ENCODE measurements at places on chromosomes 3 and 15. TPM values are rescaled to one million over a fixed set of nuclear protein-coding genes. Genes with fewer than 3 reads are reported as not detected.
A peak's percentile ranks its signal among the peaks of the same experiment; 100 is the strongest.

DNA sequence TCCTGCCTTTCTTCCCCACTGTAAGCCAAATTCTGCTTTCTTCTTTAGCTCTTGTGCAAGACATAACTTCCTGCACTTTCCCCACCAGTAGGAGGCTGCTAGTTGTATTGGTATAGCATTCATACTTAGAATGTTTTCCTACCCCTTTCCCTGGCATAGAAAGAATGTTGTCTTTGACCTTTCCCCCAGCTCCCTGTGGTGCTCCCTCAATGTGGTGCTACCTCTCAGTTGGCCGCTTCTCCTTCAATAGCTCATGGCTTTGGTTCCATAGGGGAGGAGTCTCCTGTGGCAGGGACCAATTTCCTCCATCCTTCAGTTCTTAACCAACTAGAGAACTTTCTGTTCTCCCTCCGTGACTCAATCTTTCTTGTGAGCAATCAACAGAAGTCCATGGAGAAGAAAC is 67.5 kb upstream of the AKAP13 start:
- H3K27me3 ChIP-seq: no peaks in the 10 kb centered on the region
- H3K27ac ChIP-seq: no peak overlapping the region
- no peak overlapping the region for H3K4me3 ChIP-seq
- peak; percentile 41 for DNase-seq
- H3K4me1 ChIP-seq: peaks cover 23% of the 10 kb centered on the region

GRCh38 chr3:136192831-136193230 is 3.3 kb downstream of the MSL2 start:
- no peaks in the 10 kb centered on the region for H3K27me3 ChIP-seq
- no peak overlapping the region for H3K27ac ChIP-seq
- DNase-seq: no peak
- peak overlapping the region; percentile 89 for H3K4me3 ChIP-seq
- H3K36me3 ChIP-seq: no peaks in the 10 kb centered on the region

GRCh38 chr3:18527691-18528090 is 102.6 kb upstream of the SATB1 start:
- H3K27me3 ChIP-seq: no peaks in the 10 kb centered on the region
- no peaks in the 10 kb centered on the region for H3K4me1 ChIP-seq
- H3K4me3 ChIP-seq: no peak overlapping the region
- H3K27ac ChIP-seq: no peak overlapping the region
- no peak for DNase-seq
- no peaks in the 10 kb centered on the region for H3K36me3 ChIP-seq

Gene EBLN2
- 1.3 TPM for total RNA-seq

Gene CPOX
- total RNA-seq: 35.2 TPM

Gene APEH
- 116 TPM for total RNA-seq
